ENCODE measurements at places on chromosomes 6 and 20.

GRCh38 chr20:61795669-61796630 is 269.7 kb downstream of the TAF4 start:
- DNase-seq, result no peak

GRCh38 chr20:57451431-57451794 is 60.2 kb downstream of the RBM38 start:
- no peak for DNase-seq

DNA sequence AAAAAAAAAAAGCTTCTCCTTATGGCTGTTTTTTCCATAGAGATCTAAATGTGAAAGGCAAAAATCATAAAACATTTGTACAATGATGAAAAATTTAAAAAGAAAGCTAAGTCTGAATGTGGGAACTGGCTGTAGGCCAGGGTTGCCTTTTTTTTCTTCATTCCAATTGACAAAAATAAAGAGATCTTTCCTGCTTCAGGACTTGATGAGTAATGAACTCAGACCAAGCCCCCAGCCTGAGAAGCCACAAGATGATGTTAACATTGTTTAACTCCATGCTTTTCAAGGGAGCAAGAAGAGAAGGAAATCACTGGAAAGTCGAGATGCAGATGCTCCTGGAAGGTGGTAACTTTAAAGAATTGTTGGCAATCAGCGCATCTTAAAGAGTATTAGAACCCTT is 41.4 kb downstream of the TRMT6 start:
- DNase-seq, result no peak

GRCh38 chr6:37705239-37706051 is 7.8 kb upstream of the MDGA1 start:
- peak; percentile 30 for DNase-seq

GRCh38 chr20:9761476-9761875 is 77.4 kb downstream of the PAK5 start:
- no peak for DNase-seq

DNA sequence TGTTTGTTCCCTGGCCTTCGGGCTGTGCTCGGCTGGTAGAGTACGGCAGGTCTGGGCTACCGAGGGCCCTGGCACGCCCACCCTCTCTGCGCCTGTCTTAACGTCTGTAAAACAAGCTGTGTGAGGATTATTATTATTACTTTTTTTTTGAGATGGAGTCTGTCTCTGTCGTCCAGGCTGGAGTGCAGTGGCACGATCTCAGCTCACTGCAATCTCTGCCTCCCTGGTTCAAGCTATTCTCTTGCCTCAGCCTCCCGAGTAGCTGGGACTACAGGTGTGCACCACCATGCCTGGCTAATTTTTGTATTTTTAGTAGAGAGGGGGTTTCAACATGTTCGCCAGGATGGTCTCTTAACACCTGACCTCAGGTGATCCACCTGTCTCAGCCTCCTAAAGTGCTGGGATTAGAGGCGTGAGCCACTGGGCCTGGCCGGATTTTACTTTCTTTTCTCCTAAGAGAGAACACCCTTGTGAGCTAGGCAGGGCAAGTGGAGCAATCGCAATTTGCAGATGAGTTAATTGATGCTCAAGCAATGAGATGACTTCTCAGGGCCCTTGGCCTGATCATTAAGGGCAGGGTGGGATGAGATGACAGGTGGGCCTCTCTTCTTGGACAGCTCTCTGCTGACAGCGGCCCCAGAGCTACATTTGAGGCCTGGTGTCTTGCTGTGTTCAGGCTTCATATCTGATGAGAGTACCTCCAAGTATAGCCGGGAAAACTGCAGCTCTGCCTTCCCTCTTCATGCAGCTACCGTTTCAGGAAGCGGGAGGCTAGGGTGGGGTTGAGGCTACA is 859 bp upstream of the SMIM29 start:
- DNase-seq, result no peak

All from GM12878 (cell line).